Activated T-cell treated with anti-CD3 and anti-CD28 coated beads, Interleukin-2, amount 50 U/mL, for 4 hours (primary cell): ENCODE measurements at places on chromosomes 7 and 10. TPM values are rescaled to one million over a fixed set of nuclear protein-coding genes. Genes with fewer than 3 reads are reported as not detected.

The MBL2 gene
- not detected for total RNA-seq

DNA sequence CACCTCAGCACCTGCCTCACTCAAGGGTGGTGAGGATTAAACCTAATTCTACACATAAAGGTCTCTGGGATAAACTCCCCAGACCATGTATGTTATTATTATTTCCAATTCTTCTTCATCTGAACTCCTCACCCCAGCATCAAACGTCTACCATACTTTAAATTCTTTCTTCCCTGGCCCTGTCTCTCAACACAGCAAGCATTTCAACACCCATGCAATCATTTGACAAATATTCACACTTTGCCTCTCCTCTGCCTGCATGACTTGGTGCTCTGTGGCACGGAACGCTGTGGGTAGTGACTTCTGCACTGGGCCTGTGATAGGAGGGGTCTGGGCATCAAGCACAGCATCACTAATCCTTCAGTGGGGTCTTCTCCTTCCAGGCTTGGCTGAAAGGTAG lies 490.8 kb downstream of the TNS3 start:
- no peak for DNase-seq

DNA sequence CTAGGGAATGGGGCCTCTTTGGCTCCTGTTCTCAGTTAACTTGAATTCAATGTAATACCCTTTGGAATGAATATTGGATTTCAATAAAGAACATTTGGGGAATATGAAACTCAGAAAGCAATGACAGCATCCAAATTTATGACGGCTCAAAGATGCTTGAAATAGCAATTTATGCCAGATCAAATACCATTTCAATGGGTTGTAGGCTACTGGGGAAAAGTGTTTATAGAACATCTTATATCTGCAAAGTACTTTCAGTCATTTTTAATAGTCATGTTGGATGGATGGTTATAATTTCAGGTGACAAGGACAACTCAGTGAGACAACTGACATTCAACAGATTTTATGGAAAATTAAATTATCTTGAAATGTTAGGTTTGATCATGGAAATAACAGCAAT lies 772.7 kb downstream of the PHTF2 start:
- no peak for DNase-seq

DNA sequence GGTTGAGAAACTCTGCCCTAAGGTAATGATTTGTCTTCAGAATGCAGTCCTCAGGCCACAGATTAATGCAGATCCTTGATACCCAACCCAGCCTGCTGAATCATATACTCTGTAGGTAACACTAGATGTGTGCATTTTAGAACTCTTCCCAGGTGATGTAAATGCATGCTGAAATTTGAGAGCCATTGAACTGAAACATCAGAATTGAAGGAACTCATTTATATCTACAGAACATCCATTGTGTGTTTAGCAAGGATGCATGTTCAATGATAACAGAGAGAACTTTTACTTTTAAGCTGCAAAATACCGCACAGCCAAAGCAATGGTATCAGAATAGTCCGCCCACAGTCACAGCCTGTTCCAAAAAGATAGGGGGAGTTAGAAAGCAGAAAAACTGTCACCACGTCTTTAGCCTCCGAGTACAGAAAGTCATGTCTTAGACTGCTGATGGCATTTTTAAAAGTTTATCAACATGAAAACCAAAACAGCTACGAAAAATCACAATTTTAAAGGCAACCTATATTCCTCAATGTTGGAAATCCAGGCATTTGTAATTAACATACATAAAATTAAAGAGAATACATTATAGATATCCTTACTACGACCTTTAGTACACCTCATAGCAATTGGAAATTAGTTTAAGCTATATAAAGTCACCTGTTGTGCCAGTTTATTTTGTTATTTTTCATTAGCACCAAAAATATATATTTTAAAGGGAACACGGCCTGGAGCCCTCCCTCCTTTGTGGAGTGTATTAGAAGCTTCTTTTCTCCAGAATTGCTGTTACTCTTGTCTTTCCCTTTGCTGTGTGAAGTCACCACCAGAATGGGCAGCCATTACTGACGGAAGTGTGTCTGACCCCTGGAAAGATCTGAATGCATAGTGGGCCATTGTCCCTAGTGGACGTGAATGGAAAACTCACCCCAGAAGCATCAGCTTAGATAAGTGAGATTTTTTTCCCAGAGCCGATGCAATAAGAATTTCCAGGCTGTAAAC lies 65.8 kb upstream of the PRKAR2B start:
- no peak for DNase-seq

DNA sequence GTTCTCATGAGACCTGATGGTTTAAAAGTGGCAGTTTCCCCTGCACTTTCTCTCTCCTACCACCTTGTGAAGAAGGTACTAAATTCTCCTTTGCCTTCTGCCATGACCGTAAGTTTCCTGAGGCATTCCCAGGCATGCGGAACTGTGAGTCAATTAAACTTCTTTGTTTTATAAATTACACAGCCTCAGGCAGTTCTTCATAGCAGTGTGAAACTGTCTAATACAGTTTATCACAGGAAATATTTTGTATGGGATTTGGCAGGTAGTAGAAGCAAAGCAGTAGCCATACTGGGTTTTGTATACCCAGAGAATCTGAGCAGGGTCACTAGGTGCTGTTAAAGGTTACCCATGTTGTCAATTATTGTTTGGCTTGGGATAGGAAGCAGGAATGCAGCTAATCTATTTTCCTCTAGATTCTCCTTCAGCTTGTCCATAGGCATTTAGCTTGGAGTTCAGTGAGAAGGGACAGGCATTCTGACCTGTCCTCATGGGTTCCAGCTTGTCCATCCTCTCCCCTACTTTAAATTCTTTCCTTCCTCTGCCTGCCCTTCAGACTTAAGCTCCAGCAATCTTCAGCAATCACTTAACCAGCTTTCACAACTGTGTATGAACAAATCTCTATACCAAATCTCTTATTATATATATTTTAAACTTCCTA lies 186.7 kb downstream of the PCLO start:
- no peak for DNase-seq

- DNase-seq = no peak
Observed at GRCh38 chr7:143393267-143394041, 12.3 kb downstream of the ZYX start.

DNA sequence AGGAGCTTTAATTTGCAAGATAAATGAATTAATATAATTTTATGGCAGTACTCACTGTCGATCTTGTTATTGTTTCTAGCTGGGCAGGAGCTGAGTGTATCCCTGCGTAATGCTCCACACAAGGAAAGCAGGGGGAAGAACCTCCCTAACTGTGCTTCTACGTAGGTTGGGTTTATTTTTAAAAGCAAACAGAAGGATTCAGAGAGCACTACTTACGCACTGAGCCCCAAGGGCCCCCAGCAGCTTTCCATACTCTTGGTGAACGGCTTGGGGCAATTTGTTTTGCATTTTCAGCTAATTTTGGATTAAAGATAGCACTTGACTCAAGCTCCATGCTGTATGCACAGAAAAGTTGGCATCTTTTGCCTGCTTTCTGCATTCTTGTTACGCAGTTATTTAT lies 9.6 kb downstream of the DUSP5 start:
- no peak for DNase-seq

The ERVW-1 gene
- total RNA-seq = not detected

DNA sequence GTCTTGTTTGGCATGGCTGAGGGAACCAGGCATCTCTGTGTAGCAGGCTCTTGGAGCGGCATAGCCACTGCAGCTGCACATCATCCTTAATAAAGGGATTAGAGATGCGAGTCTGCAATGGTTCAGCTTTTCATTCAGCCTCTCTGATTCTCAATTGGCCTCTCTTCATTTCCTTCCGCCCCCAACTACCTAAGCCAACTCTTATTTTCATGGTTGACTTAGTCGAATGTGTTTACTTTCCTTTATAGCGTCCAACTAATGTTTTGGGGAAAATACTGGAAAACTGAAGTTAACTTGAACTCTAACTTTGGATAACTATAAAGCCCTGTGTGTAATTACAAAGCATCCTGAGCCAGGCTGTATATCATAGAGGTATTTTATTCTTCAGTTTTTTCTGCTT lies 202.2 kb upstream of the KIAA1217 start:
- no peak for DNase-seq

DNA sequence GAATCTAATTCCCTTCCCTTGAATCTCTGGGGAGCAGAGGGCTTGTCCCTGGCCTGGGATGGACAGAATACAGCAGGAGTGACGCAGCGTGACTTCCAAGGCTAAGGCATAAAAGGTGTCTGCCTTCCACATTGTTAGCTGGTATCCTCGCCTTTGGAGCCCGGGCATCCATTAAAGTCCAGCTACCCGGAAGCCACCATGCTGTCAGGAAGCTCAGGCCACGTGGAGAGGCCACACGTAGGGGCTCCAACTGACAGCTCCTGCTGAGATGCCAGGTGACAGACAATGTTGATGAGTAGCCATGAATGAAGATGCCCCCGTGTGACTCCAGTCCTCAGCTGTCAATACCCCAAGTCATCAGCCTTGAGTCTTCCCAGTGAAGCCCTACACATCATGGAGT lies 99.9 kb downstream of the OAT start:
- DNase-seq = no peak

GRCh38 chr10:111206521-111206920 lies 129.7 kb downstream of the ADRA2A start:
- DNase-seq = no peak

GRCh38 chr10:88091490-88092061 lies 228.2 kb downstream of the PTEN start:
- DNase-seq = peak; percentile 44

- DNase-seq = no peak
Observed at GRCh38 chr10:112409755-112410154, 35.8 kb downstream of the ACSL5 start.

DNA sequence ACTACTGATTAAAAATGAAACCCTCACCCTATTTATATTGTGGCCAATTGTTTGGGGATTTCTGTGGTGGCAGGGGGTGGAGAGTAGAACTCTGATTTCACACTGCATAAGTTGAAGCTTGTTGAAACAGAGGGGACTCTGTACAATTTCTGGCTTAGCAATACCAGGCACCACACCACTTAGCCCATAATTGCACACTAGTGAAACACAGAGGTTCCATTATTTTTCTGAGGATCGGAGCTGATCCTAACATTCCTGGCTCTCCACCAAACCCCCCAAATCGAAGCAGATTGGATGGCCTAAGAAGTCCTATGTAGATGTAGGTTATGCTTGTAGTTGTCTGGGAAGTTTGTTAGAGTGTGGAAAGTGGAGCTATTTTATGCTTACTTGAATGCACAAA lies 47.0 kb downstream of the PTN start:
- DNase-seq = no peak

- peak; percentile 1 for DNase-seq
Observed at GRCh38 chr10:132859084-132859855, 73.3 kb upstream of the NKX6-2 start.

DNA sequence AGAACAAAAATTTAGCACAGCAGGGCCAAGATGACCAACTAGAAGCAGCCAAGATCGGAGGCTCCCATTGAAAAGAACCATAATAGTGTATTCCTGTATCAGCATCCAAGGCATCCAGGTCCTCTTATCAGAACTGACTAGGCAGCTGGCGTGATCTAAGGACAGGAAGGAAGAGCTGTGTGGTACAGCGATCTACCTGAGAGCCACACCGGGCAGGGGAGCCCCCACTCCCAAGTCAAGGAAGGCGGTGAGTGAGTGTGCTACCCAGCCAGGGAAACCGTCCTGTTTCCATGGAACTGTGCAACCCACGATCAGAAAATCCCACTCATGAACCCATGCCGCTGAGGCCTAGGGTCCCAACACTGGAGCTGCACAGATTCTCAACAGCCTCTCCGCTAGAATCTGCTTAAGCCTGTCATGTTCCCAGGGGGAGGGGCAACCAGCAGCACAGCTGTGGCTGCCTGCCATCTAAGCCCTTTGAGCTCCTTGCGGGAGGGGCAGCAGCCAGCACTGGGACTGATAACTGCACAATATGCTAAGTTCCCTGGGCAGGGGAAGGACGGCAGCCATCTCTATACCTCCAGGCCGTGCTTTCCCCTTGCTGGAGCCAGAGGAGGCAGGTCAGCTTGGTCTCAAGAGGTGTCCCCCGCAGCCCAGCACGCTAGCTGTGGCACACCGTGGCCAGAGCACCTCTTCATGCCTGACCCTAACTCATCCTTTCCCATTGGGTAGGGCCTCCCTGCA lies 213.0 kb upstream of the SMIM30 start:
- no peak for DNase-seq

DNA sequence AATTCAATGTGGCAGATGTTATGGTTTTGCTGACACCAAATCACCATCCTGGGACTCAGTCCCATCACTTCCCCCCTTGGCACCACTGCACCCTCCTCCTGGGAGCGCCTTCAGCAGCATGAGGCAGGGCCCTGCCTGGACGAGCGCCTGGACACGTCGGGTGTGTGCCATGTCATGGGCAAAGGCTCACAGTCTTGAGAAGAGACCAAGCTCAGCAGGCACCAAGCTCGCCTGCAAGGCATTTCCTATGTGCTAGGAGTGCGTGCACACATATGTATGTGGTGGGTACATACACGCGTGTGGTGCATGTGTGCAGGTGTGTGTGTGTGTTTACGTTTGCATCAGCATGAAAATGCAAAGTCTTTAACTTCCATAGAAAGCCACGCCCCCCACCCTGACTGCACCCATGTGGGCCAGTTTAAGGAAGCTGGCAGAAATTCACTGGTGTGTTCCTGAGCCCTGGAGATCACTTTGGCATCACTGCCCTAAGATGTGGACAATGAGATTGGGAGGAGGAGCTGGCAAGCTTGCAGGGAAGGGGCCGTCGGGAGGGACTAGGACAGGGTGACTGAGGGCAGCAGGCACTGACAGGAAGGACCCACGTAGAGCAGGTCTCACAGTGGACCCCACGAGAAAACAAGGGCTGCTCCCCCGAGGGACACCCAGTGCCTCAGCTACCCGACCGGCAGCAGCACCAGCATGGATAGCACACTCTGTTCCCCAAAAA lies 169.9 kb upstream of the PPP2R2D start:
- DNase-seq = no peak

The WDFY4 gene
- 0.89 TPM for total RNA-seq

DNA sequence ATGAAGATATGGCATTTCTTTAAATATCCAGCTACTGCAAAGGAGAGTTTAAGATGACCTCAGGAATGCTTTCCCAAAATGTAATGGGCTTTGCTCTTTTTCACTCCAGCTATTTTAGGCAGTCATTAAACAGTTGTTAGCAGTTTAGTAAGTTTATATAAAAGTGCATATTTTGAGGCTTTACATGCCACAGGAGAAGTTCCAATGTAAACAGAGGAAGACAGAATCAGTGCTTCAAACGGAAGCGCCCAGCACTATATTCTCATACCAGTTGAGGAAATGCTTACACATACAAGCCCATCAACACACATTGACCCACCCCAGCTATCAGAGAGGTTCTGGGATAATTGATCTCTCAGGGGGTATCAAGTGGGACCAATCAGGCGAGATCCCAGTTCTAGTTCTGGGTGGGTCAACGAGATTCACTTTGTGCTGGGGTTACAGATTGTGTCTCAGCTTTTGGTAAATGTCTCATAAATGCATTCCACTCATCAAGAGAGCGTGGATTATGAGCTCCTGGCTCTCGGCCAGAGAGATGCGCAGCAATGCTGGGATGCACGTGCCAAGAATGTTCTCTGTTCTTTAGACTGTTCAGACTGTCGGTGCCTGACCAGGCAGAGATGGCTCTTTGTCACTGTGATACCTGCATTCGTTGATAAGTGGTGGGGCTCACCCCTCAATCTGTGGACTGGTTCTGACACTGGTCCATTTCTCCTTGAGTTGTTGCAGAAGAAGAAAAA lies 55.0 kb downstream of the CACNB2 start:
- no peak for DNase-seq

The NUTM2E gene
- total RNA-seq = 0.13 TPM

The GSAP gene
- 1.8 TPM for total RNA-seq

GRCh38 chr7:115409682-115410433 lies 488.0 kb downstream of the MDFIC start:
- no peak for DNase-seq

The FAM237B gene
- total RNA-seq = not detected

GRCh38 chr10:50572017-50572491 lies 51.7 kb downstream of the SGMS1 start:
- DNase-seq = no peak
